Suppressor macrophage treated with lipopolysaccharide for 4 hours (primary cell): ENCODE measurements at places on chromosomes 3 and 15.

DNA sequence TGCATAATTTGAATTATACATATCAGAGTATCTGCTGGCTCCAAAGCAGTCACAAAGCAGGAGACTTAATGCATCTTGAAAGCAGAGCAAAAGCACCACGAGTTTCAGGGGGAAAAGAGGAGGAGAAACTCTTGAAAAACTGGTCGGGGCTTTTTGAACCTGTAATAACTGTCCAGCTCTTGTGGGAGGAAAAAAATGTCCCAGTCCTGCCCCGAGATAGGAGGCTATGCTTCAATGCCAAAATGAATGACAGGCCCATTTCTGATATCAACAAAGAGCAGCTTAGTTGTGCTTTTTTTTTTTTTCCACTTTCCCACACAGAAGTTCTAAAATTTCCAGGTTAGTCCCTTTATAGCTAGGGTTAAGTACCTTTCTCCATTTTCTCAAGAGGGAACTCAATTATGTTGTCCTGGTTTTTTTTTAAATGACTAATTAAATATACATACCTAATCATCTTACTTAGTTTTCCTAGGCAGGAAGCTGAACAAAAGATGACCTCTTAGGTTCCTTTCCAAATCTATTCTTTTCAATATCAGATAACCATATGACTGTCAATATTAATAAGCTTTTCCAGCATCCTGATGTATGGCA lies 120.2 kb downstream of the TFDP2 start:
- no peak for DNase-seq

DNA sequence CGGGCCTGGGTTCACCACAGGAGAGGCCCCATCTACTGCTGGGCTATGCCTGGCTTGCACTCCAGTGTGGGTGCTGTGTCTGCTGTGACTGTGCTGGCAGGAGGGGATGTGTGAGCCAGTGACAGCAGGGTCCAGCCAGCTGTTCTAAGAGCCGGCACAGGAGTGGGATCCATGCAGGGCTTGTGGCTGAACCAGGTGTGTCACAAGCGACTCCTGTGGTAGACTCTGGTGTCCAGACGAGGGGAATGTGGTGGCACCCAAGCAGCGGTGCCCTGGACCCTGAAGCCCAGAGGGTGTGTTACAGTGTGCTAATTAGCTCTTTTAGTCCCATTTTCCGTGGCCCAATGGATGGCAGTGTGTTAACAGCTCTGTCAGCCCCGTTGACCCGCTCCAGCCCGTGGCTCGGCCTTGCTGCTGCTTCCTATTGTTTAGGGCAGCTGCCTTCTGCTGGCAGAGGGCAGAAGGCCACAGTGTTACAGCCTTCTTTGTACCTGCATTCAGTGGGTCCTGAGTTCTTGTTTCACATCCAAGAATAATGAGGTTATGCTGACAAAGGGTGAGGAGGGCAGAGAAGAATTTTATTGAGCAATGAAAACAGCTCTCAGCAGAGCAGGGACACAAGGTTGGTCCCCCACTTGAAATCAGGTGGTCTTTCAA lies 78.5 kb upstream of the RNU6-1 start:
- DNase-seq = no peak

- no peak for DNase-seq
Observed at GRCh38 chr3:144463911-144464310, 492.3 kb downstream of the DIPK2A start.

DNA sequence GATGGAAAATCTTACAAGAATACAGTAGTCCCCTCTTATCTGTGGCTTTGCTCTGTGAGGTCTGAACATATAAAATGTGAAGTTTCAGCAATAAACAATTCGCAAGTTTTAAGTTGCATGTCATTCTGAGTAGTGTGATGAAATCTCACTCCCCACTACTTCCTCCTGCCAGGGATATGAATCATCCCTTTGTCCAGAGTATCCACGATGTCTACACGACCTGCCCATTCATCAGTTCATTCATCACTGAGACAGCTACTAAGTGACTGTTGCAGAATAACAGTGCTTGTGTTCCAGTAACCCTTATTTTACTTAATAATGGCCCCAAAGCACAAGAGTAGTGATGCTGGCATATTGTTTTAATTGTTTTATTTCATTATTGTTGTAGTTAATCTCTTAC lies 489.2 kb upstream of the UBE2E2 start:
- peak; percentile 88 for DNase-seq

- peak; percentile 66 for DNase-seq
Observed at GRCh38 chr15:40776537-40777141, 6.9 kb downstream of the C15orf62 start.

DNA sequence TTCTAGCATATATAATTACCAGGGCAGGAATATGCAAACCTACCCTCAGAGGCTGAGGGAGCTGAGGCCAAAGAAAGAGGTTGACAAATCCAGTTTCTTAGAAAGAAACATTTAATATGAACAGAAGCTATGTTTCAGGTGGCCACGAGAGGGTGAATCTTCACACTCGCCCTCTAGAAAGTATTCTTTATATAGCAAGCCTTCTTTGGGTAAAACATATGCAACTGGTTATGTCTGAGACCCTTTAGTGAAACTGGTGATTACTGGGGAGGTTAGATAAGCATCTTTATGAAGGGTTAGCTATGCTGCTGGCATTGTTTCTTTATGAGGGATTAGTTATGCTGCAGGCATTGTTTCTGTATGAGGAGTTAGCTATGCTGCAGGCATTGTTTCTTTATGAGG lies 50.7 kb upstream of the GOLGA6L2 start:
- peak; percentile 3 for DNase-seq

DNA sequence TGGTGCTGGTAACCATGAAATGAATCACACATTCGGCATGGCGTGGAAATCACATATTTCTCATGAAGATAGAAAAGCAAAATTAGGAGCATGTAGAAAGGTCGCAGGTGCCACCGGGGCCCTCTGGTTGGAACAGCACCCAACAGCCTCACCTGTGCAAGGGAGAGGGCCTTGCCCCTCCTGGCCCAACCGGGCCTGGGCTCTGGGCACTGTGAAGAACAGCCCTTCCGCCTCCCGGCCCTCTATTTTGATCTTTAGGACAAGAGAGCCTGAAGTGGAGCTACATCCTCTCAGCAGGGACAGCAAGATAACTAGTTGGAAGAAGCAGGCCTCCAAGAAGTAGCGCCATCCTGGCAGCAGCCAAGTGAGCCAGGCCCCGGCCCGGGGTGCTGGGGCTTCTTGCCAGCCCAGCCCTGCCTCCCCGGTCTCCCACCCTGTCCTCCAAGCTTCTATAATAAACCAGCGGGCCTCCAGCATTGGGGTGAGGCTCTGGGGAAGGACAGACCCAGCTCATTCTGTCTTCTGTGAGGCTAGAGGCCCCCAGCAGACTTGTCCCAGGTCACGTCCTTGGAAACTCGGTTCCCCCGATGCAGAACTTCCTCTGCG lies 46.1 kb upstream of the FGD5 start:
- DNase-seq = no peak

DNA sequence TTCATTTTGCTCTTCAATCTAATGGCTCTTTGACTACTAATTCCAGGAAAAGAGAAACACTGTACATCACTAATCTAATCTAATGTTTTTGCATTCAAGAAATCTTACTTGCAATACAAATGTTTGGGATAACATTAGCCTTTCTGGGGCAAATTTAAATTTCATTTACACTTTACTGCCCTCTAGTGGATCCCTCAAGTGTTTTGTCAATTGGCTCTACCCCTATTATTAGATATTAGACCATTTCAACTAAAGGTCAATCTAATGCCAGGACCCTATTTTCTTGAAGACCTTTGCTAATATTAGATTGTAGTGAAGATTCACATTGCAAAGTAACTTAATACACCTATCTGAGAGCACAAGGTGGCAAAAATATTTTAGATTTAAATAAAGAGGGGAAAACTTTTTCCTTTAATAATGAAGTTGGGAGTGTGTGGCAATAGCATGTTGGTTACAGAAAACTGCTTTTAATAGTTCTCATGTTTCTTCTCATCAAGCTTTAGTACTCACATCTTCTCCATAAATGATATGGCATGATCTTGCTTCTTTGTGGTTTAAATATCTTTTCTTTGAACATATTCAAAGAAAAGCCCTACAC lies 5.0 kb downstream of the C2CD4A start:
- peak; percentile 75 for DNase-seq

DNA sequence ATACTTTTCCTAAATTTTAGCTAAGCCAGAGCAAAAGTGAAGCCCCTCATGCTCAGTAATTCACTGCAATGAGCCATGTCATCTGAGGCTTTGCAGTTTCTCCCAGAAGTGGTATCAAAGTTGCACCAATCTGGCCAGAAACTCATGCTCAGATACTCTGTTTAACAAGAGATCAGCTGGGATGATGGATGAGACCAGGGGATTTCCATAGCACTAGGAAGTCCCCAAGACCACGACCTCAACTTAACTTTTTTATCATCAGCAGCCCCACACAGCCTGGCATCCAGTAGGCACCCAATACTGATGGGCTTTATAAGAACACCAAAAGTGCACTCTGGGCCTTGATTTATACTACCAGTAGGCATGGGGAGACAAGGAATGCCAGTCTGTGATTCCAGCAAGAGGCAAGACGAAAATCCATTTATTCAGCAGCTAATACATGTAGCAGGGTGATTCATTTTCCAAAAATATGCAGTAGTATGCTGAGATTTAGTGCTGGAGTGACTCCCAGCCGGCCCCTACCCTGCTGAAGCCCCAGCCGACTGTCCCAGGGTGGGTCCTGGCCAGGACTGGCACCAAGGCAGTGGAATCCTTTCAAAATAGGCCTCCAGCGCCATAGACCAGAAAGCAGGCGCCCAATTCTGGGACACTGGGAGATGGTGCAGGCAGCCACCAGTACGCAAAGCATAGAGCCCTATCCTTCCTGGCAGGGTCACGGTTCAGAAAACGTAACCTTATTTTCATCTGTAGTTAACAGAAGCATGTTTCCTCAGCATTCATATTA lies 612 bp upstream of the LDHAL6B start:
- peak; percentile 16 for DNase-seq

DNA sequence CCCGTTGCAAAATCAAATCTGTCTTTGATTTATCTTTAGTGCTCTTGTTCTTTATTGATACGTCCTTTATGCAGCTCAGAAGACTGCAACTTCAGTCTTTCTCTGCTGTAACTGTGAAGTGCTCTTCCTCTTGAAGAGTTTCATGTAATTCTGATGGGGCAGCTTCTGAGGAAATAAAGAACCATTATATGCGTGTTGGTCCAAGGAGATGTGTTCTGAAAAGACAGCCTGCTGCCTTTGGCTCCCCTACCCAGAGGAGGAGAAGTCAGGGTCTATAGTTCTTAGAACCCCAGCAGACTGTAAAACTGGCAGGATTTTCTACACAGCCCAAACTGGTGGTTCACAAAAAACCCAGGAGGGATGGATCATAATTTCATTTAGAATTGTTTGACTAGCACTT lies 22.4 kb upstream of the ABHD10 start:
- DNase-seq = no peak

- DNase-seq = peak; percentile 31
Observed at GRCh38 chr3:127767126-127767525, 55.2 kb downstream of the MGLL start.

- no peak for DNase-seq
Observed at GRCh38 chr3:112074616-112075497, 11.3 kb upstream of the C3orf52 start.

- no peak for DNase-seq
Observed at GRCh38 chr3:127431066-127431465, 143.2 kb upstream of the PRR20G start.

GRCh38 chr3:154168998-154169795 lies 48.0 kb downstream of the ARHGEF26 start:
- no peak for DNase-seq

DNA sequence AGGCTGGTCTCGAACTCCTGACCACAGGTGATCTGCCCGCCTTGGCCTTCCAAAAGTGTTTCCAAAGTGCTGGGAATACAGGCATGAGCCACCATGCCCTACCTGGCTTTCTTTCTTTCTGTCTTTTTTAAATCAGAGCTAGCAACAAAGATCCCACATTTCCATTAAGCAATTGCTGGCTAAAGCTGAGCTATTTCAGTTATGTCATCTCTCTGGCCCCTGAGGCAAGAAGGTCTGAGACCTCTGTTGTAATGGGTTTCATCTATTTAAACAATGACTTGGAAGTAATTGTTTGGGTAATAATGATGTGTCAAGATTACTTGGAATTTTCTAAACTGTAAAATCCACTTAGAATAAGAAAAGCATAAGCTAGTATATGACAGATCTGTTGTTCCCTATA lies 30.2 kb upstream of the CRBN start:
- DNase-seq = no peak

DNA sequence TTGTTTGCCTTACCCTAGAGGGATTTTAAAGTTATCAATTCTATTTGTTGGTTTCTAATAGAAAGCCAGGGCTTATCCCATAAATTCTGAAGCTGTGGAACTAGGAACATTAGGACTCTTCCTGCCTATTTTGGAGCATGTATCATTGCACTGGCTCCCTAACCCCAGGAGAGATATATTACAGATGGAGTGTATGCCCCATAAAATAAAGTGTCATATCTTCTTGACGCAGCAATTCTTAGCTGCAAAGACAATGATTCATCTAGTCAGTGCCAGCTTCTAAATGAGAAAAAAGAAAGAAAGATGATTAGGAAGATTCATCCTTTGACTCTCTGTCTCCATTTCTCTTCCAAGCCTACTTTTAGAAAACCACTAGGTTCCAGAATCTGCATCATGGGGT lies 74.8 kb upstream of the MAGI1 start:
- DNase-seq = no peak

GRCh38 chr3:158788446-158788845 lies 13.4 kb upstream of the MFSD1 start:
- no peak for DNase-seq

GRCh38 chr15:58058073-58058472 lies 7.4 kb downstream of the ALDH1A2 start:
- no peak for DNase-seq

DNA sequence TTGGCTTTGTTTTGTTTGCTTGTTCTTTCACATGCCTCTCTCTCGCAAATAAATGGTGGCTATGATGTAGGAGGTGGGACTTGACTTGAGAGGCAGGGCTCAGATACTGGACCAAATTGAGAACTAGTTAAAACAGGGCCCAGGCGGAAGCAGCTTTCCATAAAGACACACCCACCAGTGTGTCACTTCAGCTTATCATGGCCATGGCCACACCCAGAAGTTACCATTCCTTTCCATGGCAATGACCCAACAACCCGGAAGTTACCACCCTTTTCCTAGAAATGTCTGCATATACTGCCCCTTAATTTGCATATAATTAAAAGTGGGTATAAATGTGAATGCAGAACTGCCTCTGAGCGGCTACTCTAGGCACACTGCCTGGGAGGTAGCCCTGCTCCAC lies 62.6 kb upstream of the CNTN4 start:
- no peak for DNase-seq

- DNase-seq = peak; percentile 86
Observed at GRCh38 chr3:32493437-32494414, 8.9 kb downstream of the CMTM6 start.
